Activated CD4-positive, alpha-beta T cell treated with anti-CD3 and anti-CD28 coated beads for 24 hours (primary cell): ENCODE measurements at places on chromosomes 5 and 9.

GRCh38 chr9:70480405-70480980 lies 66.0 kb upstream of the KLF9 start:
- DNase-seq = no peak

- DNase-seq = no peak
These were observed 828.5 kb upstream of the DMAC1 start for GRCh38 chr9:8627976-8628679.

GRCh38 chr5:115577329-115577728 lies 24.9 kb downstream of the TICAM2 start:
- DNase-seq = no peak

GRCh38 chr5:11905206-11905605 lies 960 bp upstream of the CTNND2 start:
- no peak for DNase-seq

DNA sequence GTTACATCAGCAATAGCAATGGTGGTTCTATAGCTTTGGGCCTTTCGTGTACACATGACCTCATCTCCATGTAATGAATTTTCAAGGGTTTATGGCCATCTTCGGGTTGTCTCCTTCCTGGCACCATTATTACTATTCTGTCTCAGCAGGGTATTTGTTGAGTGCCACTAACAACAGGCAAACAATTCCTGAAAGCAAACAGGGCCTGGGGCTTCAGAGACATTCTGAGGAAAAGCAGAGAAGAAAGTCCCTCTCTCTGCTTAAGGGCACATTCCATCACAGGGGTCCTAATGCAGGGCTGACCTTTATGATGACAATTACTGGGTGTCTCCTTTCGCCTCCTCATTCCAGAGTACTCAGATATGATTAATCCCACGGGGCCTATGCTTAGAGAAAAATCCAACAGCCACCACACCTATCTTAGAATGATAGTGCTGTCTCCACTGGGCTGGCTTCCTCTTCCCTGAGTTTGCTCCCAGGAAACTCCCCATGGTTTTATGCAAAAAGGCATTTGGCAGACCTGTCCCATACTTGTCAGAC lies 540.2 kb upstream of the ZNF462 start:
- no peak for DNase-seq

- no peak for DNase-seq
These were observed 3.9 kb upstream of the FER start for GRCh38 chr5:108743846-108744245.

GRCh38 chr9:68979538-68980314 lies 34.2 kb downstream of the PRKACG start:
- DNase-seq = no peak

- no peak for DNase-seq
These were observed 1.5 kb upstream of the SLC34A3 start for GRCh38 chr9:137228968-137229896.

GRCh38 chr5:77882670-77883257 lies 106.6 kb upstream of the TBCA start:
- peak; percentile 9 for DNase-seq

DNA sequence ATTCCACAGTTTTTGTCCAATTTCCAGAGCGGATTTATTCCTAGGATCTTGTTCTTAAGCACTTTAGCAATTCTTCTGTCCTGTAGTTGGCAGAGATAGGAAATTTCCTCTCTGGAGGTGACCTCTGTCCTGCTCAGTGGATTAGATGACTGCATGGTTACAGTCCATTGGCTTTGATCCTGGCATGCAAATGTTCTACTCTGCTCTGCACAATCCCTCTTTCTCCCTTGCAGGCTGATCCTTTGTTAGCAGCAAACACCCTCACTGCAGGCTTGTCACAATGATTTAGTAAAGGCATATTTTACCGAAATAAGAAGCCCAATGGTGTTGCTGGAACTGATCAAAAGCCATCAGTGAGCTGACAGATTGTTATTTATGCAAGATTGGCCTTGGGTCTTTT lies 243.8 kb downstream of the COX7C start:
- DNase-seq = no peak

DNA sequence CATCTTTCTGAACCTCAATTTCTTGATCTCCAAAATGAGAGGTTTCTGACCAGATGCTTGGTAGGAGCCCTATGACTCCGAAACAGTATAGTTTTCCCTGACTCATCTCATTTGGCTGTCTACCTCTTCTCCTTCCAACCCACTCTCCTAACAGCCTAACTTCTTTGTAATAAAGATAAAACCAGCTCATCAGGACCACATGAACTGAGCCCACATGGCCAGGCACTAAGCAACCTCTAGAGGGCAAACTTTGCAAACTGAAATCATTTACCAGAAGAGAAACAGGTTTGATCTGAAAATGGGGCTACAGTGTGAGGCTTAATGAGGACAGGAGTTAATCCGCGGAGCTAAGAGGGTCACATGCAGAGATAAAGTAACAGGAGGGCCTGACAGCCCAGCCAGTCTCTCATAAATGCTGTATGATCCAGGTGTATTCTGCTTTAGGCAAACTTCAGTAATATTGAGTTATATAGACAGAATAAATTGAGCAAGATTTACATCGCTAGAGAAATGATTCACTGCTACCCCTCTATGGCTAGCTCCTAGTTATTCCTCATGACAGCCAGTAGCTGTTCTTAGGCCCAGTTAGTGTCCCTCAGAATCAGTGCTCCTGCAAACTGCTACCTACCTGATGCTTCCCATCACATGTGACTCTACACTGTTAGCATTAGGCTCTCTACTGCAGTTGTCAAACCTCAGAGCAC lies 64.6 kb downstream of the ABCA1 start:
- DNase-seq = peak; percentile 13

- DNase-seq = no peak
These were observed 190.8 kb upstream of the BRINP1 start for GRCh38 chr9:119559986-119560385.

DNA sequence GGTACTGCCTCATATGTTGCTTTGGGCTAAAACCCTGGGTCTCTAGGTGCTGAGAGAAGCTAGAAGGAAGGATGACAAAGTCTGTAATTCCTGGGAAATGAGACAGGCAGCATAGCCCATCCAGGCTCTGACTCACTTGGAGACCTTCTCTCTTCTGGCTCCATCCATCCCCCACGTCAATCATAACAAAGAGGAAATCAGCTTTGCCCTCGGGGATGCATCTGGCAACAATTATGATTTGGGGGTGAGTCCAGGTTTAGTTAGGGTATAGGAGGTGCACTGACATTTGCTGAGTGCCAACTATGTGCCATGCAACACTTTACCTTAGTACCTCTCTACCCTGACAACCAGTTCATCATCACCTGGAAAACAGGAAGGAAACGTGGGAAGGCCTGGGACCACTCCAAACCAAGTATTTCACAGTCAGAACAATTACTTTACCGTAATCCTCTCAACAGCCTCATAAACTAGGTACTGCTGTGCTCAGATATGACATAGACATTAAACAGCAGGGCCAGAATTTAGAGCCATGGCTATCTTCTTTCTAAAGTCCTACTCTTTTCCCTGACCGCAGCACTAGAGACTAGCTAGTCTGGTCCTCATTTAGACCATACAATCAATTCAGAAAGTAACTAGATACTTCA lies 39.1 kb upstream of the GZMA start:
- DNase-seq = no peak

- no peak for DNase-seq
These were observed 153.7 kb downstream of the FGF1 start for GRCh38 chr5:142531977-142532780.

DNA sequence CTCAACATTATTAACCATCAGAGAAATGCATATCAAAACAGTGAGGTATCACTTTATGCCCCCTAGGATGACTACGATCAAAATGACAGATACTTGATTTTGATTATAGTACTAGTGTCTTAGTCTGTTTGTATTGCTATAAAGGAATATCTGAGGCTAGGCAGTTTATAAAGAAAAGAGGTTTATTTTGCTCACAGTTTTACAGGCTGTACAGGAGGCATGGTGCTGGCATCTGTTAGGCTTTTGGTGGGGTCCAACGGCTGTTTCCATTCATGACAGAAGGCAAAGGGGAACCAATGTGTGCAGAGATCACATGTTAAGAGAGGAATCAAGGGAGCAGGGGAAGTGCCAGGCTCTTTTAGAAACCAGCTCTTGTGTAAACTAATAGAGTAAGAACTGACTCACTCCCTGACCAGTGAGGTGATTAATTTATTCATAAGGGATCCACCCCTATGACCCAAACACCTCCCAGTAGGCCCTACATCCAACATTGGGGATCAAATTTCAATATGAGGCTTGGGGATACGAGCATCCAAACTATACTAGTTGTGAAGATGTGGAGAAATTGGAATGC lies 16.0 kb upstream of the AFF4 start:
- DNase-seq = no peak

GRCh38 chr9:90903766-90904424 lies 102.3 kb downstream of the SYK start:
- no peak for DNase-seq

DNA sequence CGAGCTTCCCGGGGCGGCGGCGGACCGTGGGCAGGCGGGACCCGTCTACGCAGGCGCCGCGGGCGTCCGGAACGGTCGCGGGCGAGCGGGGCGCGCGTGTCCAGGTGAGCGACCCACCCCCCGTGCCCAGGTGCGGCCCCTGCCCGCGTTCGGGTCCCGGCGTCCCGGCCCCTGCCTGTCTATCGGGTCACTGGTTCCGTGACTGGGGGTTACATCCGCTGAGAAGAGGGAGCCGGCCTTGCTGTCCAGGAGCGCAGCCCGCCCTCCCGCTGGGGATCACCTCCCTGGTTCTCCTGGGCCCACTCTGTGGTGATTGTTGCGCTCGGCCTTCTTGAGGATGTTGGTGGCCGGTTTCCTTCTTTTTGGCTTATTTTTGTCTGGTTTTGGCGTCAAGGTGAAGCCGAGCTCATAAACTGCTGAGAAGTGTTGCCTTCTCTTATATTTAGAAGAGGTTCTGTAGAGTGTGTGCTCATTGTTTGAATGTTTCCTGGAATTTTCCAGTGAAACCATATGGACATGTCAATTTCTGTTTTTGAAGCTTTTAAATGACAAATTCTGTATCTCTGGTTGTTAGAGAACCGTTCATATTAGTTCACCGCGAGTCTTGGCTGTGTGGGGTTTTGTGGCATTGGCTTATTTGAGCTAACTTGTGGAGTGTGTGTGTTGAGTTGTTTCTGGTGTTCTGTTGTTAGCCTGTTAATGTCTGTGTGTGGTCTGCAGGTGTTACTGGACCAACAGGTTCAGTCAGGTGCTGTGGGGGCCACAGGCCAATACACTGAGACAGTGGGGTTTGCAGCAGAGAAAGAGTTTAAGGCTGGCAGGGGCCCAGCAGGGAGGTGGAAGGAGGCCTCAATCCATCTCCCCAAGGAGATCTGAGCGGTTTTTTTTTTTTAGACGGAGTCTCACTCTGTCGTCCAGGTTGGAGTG lies 621 bp downstream of the CEP72 start:
- no peak for DNase-seq

- no peak for DNase-seq
These were observed 197.1 kb downstream of the NTRK2 start for GRCh38 chr9:84866396-84867175.

- no peak for DNase-seq
These were observed 39.0 kb upstream of the TARS1 start for GRCh38 chr5:33401482-33402390.

GRCh38 chr5:57778501-57779091 lies 296.0 kb upstream of the ACTBL2 start:
- no peak for DNase-seq

DNA sequence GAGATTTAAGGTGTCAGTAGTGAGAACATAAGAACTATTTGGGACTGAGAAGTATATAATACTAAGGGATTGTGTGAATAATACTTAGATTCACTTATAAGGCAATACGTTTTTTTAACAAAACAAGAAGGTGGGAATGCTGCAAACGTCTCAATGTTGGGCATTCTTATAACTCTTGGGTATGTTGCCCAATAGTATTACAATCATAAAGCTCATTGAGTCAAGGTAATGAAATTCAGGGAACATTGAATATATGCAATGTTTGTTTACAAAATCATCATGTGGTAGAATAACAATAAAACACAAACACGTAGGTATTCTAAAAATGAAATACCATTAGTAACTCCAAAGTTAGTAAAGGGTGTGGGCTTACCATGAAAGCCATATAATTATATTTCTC lies 400.7 kb downstream of the KIAA0825 start:
- DNase-seq = no peak

DNA sequence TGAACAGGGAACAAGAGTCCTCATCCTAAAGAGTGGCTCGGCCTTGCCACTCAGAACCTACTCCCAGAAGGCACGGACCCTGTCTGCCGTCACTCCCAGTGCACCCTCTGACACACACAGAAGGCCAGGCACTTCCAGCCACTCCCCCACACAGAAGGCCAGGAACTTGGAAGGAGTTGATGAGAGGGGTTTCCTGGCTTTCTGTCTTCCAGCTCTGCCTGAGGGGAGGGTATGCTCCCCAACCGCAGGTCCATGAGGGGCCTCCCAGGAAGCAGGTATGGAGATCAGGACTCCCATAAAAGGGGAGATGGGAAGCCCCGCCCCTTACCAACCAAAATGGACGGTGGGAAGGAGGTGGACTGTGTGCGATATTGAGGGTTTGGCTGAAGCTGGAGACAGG lies 247.6 kb upstream of the IRX4 start:
- DNase-seq = no peak

- DNase-seq = no peak
These were observed 47.1 kb downstream of the SH3RF2 start for GRCh38 chr5:145983446-145983845.

DNA sequence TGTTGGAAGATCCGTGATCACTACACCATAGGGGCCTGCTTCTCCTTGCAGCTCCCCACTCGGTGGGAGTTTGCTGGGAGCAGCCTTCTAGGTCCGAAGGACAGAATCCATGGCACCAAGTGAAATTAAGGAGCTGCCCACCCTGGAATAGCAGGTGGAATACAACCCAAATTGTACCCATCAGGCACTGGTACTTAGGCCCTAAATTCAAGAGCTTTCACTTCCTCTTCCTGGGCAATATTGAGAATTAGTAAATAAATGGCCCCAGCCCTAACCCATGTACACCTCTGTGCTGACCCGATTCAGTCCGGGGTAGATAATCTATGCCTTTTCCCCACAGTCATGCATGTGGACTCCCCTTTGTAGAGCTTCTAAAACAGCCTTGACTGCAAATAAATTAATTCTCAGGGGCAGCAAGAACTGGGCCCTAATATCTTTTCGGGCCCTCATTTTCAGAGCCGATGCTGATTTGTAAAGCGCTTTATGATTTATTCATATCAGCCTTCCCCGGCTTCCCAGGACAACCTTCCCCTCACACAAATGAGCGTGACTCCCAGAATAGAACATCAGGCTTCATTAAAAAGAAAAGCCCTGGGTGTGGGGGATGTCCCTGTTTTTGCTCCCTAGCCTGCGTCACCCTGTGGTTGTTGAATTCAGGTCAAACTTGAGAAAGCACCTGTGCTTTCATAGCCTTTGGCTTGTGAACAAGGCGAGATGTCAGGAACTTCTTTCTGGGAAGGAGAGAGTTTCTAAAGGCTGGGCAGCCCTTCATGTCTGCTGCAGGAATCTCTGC lies 126.1 kb upstream of the TBC1D2 start:
- DNase-seq = no peak

GRCh38 chr9:132769906-132770769 lies 99.9 kb downstream of the GTF3C4 start:
- peak; percentile 42 for DNase-seq

- DNase-seq = no peak
These were observed 4.7 kb upstream of the VAV2 start for GRCh38 chr9:133996531-133997520.
